Bronchial smooth muscle cell (primary cell): ENCODE measurements at places on chromosomes 7 and 10. TPM values are rescaled to one million over a fixed set of nuclear protein-coding genes. Genes with fewer than 3 reads are reported as not detected.

Gene PLAC9
- 49.6 and 60.6 TPM in 2 replicates for total RNA-seq

Gene CFAP43
- 0.16 and 0.52 TPM in 2 replicates for total RNA-seq

Gene IQUB
- total RNA-seq: 0.63 and 0.69 TPM in 2 replicates

Gene AKR1C4
- not detected in 2 replicates for total RNA-seq

Gene CPVL
- 0.16 and 0.69 TPM in 2 replicates for total RNA-seq

Gene BAMBI
- 0.32 and 0.77 TPM in 2 replicates for total RNA-seq

Gene UCN3
- total RNA-seq: not detected in 2 replicates

Gene DLD
- 41.6 and 59.7 TPM in 2 replicates for total RNA-seq
